ENCODE measurements at places on chromosomes 5 and 9.

- DNase-seq: peak; percentile 79
These were observed 534.5 kb downstream of the BNC2 start for GRCh38 chr9:16335788-16336580.

DNA sequence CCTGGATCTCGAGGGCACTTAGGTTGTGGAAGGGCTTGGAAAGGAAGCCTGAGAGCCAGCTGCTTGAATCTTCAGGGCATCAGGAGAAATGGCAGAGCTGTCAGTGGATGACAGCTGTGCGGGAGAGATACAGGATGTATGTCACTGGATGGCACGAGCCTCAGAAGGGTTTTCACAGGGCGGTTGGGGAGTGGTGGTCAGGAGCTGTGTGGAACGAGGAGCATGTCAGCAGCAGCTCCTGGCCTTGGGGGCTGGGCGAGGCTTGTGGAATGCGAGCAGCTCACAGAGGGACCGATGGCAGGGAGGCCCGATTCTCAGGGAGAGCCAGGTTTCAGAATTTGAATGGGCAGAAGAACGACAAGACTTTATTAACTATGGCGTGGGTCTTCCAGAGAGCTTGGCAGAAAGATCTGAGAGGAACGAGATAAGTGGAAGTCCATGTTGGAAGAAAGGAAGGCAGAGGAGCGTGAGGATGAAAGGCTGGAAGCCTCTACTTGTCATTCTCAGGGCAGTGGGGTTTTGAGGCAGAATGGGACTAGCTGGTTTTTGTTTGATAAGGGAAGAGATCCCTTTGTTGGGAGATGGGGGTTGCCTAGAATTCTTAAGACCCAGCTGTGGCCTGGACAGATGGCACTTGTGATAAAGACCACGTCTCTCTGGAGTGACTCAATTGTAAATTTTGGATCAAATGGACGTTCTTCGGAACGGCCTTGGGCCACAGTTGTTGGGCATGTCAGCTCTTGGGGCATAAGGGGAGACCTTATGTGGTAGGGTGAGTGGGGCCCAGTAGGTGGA is 60.3 kb downstream of the SNX30 start:
- DNase-seq: peak; percentile 42

GRCh38 chr9:31520301-31521085 is 864.0 kb upstream of the ACO1 start:
- no peak for DNase-seq

- no peak for DNase-seq
These were observed 31.8 kb downstream of the ABCA1 start for GRCh38 chr9:104896131-104896530.

GRCh38 chr9:2725126-2725525 is 7.8 kb downstream of the KCNV2 start:
- no peak for DNase-seq

DNA sequence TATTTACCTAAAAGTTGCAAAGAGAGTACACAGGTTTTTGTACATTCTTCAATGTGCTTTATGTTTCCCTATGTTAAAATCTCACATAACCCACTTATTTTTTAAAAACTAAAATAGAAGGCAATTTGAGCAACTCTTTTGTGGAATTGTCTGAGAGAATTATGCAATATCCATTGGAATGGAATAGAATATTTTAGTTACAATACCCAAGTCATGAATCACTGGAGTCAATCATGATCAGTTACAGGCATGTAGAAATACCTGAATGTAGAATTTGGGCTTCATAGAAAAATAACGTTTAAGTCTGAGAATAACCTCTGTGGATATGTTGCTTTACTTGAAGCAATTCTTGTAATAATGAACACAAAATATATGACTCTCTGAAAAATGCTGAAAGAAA is 143.3 kb downstream of the FGF10 start:
- DNase-seq: no peak

DNA sequence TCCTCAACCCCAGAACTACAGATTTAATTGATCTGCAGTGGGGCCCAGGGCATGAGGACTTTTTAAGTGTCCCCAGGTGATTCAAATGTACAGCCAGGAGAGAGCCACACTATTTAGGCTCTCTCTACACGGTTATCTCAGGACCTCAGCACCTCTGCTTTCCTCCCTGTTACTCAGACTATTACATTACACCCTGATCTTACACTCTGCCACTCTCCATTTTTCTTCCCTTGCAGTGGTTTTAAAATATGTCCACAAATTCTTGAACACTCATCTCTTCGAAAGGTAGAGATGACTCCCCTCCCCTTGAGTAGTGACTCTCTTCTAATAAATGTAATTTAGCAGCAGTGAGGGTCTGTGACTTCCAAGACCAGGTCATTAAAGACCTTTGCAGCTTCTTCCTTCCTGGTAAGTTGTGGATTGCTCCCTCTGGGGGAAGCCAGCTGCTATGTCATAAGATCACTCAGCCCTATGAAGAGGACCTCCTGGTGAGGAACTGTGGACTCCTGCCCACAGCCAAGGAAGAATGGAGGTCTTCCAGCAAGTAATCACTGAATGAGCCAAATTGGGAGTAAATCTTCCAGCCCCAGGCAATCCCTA is 87.5 kb upstream of the SSBP2 start:
- peak; percentile 41 for DNase-seq

DNA sequence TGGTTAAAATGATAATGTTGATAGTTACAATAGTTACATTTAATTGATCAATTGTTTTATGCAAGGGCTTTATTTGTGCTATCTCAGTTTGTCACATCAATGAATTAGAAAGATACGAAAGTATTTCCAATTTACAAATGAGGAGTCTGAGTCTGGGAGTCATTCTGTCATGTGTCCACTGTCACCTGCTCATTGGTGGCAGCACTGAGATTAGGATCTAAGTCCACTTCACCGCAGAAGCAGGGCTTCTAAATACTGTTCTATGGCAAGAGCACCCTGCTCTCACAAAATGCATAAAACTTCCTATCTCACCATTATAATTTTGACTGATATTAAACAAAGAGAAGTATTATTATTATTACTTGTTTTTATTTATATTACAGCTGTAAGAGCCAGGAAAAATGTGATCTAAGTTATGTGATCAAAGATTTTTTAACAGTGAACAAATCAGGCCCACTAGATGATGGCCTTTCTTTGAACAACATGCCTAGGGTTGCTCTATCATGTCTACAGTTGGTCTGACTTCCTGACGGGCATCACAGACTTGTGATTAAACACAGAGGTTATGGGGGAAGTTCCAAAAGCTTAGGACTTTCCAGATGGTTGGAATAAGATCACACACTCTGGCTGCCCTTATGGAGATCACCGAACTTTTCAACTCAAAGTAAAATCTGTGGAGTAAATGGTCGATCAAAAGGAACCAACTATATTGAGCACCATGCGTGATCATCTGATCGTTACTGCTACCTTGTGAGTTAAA is 15.1 kb downstream of the TLR4 start:
- no peak for DNase-seq

DNA sequence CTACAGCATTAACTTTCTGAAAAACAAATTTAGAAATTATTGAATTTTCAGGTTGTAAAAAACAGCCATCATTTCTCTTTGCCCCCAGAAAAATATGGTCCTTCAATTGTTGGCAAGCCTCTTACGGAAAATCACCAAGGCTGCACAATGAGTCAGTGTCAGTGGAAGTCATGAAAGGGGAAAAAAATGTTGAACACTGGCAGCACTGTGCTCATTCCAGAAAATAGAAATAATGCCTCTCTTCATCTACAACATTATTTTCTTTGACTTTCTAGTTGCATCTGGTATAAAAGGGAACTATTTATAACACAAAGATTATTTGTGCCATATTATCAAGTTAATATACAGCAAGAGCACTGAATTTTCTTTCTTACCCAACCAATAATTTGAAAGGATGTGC is 26.7 kb upstream of the STK32A start:
- peak; percentile 28 for DNase-seq

Measured in umbilical cord (tissue), 2 donors.